ENCODE measurements at places on chromosomes 5 and 9.

DNA sequence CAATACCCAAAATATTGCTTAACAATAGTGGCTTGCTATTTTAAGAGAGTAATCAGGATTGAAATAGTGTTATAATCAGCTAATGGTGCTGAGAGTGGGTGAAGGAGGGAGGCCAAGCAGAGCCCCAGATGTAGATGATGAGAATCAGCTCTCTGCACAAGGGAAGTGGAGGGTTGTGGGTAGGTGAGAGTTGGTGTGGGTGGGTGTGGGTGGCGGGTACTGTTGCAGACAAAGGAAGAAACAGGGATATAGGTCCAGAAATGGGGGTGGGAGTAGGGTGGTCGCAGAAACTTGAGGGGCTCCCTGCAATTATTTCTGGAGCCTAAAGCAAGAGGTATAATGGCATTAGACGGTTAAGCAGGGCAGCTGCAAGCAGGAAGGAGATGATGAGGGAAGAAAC lies 7.4 kb upstream of the ADCY2 start:
- no peak for DNase-seq

DNA sequence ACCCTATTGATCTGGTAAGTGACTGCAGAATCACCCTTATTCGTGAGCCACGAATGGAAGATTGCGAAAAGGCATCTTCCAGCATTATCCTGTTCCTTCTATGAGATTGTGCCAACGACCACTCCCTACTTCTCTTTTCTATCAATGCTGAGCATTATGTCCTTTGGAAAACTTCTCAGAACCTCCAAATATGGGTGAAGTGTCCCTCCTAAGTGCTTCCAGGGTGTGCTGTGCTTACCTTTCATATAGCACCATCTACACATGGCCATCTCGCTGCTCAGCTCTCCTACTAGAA lies 14.7 kb upstream of the LCP2 start:
- no peak for DNase-seq

- no peak for DNase-seq
These were observed 87.7 kb downstream of the ACER2 start for GRCh38 chr9:19496321-19497050.

GRCh38 chr9:94809778-94810177 lies 83.3 kb downstream of the AOPEP start:
- no peak for DNase-seq

GRCh38 chr5:163585206-163585605 lies 79.8 kb downstream of the MAT2B start:
- DNase-seq: no peak

GRCh38 chr9:35606726-35607125 lies 1.7 kb downstream of the TESK1 start:
- no peak for DNase-seq

GRCh38 chr5:39816866-39817265 lies 392.1 kb upstream of the DAB2 start:
- no peak for DNase-seq

GRCh38 chr5:88736494-88736893 lies 146.5 kb downstream of the MEF2C start:
- no peak for DNase-seq

- no peak for DNase-seq
These were observed 19.6 kb upstream of the TOMM5 start for GRCh38 chr9:37611961-37612360.

DNA sequence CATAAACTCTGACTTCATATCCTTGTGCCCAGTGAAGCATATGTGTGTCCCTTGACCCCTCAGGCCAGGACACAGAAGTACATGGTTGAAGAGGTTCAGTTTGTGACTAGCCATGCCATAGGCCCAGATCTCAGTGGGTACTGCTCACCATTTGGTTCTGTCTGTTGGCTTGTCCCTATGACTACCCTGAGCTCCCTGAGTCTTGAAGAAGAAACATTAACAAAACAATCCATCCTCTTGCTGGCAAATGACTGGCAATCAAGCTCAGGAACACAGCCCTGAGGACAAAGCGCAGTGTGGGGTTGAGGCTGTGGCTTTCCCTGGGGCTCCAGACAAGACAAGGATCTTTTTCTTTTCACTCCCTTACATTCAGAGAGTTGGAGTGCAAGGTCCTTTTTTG lies 46.3 kb downstream of the TNFAIP8 start:
- no peak for DNase-seq

GRCh38 chr9:34744295-34745221 lies 34.6 kb upstream of the CCL21 start:
- DNase-seq: no peak

DNA sequence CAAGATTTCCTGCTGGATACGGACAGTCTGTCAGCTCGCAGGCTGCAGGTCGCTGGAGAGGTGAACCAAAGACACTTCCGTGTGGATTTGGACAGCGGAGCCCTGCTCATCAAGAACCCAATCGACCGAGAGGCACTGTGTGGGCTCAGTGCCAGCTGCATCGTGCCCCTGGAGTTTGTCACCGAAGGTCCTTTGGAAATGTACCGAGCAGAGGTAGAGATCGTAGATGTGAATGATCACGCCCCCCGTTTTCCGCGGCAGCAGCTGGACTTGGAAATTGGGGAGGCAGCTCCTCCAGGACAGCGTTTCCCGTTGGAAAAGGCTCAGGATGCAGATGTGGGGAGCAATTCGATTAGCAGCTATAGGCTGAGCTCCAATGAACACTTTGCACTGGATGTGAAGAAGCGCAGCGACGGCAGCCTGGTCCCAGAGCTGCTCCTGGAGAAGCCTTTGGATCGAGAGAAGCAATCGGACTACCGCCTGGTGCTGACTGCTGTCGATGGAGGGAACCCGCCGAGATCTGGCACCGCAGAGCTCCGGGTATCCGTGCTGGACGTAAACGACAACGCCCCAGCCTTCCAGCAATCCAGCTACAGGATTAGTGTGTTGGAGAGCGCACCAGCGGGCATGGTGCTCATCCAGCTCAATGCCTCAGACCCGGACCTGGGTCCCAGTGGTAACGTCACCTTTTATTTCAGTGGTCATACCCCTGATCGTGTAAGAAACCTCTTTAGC lies 658 bp downstream of the PCDHGC4 start:
- no peak for DNase-seq

- DNase-seq: peak; percentile 77
These were observed at the start of gene RXFP3 for GRCh38 chr5:33936381-33937016. Gene RXFP3 (plus strand): TSS chr5:33936386. CDS start chr5:33936741, 355 bp downstream.

GRCh38 chr9:106421772-106422171 lies 441.2 kb upstream of the ZNF462 start:
- DNase-seq: no peak

- DNase-seq: no peak
These were observed 219.4 kb downstream of the SPOCK1 start for GRCh38 chr5:137279521-137280231.

GRCh38 chr5:74575741-74576538 lies 64.6 kb downstream of the ENC1 start:
- no peak for DNase-seq

DNA sequence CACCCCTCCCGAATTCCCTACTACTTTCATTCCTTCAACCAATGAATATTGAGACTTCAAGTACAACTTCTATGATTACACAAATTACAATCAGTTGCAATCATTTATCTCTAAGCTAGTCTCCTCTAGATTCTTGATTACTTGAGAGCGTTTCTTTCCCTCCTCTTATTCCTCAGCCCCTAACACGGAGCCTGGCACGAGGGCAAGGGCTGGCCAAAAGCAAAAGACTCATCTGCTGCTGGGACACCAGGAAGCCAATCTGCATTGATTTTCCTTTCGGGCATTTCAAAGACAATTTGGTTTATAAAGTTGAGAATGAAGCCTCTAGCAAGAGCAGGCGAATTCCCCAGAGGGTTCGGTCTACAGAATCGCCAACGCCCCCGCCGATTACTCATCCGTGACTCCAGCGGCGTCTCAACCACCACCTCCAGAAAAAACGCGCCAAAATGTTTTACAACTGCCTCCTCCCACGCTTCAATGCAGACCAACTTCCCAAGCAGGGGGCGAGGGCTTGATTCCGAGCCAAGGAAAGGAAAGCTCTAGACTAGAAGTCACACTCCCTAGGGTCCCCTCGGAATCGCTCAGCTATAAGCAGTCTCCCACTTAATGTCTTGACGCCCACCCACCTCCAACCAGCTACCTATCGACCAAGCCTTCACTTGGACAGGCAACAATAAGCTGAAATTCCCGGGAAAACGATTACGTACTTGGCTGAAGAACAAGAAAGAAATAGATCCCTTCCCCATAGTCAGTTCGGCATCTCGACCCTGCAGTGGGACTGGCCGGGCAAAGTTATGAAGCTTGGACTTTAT lies 1.5 kb downstream of the PCSK1 start:
- DNase-seq: no peak

- DNase-seq: no peak
These were observed 19.3 kb upstream of the RXRA start for GRCh38 chr9:134306636-134307600.

- DNase-seq: no peak
These were observed 194.8 kb upstream of the IL12B start for GRCh38 chr5:159525117-159525516.

GRCh38 chr9:128233817-128234406 lies 30.7 kb downstream of the DNM1 start:
- no peak for DNase-seq

- no peak for DNase-seq
These were observed 92.4 kb downstream of the PRDM6 start for GRCh38 chr5:123181394-123181801.

DNA sequence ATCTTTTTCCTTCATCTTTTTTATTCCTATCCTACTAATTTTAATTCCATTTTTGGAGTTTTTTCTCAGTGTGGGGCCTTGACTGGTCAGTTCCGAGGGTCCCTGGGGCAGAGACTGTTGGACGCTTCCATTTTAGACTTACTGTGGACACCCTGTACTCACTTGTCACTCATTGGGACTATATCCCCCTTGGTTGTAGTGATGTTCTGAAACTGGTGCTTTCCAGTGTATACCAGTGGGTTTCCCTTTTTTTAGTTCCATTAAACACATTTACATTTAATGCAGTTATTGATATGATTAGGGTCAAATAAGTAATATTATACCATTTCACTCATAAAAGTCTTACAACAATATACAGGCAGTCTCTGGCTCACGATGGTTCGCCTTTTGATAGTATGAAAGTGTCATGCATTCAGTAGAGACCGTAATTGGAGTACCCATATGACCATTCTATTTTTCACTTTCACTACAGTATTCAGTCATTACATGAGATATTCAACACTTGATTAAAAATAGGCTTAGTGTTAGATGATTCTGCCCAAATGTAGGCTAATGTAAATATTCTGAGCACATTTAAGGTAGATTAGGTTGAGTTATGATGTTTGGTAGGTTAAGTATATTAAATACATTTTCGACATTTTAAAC lies 46.0 kb downstream of the CNOT6 start:
- no peak for DNase-seq

DNA sequence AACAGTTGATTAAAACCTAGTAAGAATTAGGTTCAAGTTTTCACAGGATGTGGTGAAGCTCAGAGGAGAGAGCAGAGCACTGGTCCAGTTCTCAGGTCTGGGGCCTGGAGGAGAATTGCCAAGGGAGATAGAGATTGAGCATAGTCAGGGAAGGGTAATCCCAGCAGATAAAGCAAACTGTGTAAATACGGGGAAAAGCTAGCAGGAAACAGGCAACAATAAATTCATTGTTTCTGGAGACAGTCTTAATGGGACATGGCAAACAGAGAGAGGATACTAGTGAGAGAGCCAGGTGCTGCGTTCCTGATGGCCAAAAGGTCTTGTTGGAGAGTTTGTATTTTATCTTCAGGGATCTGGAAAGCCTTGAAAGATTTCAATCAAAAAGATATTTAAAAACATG lies 333.0 kb downstream of the PDE4D start:
- no peak for DNase-seq

DNA sequence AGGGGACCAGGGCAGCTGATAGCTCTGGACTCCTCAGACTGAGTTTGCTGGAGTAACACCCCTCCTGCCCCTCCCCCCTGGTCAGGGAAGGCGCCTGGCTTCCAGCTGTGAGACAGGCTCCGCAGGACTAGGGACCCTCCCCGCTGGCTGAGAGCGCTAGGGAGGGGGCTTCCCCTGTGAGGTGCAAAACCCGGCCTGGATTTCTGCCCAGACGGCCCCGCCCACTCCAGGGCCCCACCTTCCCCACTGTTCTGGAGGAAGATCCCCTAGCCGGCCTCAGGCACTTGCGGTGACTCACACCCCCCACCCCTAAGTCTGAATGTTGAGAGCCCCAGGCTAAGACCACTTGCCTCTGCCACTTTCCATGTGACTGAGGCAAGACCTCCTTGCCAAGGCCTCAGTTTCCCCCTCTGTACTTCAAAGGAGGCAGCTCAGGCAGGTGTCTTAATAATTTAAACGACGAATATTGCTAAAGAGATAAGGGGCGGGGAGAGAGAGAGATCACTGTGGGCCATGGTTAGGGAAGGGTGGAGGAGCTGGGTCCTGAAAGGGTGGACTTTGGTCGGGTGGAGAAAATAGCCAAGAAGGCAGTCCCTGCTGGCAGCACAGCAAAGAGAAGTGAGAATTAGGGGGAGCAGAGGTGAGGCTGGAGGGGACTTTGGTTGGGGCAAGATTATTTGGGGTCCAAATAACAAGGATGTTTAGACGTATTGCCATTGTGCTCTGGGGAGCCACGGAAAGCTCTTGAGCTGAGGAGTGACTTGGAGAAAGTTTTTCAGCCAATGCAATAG lies 1.0 kb upstream of the DAB2IP start:
- peak; percentile 86 for DNase-seq

- no peak for DNase-seq
These were observed 10.5 kb downstream of the IL12B start for GRCh38 chr5:159319832-159320231.

DNA sequence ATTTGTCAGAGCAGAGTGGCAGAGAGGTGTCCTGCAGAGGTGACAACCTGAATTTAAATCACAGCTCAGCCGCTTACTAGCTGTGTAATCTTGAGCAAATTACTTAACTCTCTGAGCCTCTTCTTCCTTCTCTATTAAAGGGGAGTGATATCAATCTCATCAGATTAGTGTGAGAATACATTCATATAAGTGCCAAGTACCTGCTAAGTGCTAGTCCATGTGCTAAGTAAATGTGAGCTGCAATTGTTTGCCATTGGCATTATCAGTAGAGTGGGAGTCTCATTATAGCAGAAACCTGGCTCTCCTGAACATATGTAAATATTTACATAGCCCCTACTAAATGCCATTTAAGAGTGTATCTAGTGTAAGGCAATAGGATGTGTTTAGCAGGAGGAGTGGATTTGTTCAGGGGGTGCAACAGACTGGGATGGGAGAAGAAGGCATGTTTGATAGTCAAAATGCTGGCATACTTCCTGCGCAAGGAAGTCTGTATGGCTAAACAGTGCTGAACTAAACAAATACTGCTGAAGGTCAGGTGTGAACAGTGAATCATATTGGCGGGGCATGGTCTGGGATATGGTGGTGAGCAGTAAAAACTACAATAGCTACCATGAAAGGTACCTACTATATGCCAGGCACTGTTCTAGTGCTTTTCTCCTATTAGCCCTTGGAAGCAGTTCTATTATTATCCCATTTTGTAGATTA lies 74.5 kb downstream of the F2RL2 start:
- no peak for DNase-seq

- no peak for DNase-seq
These were observed 142.1 kb upstream of the ADAMTSL1 start for GRCh38 chr9:18331808-18332209.

- DNase-seq: no peak
These were observed 225.7 kb downstream of the DCP2 start for GRCh38 chr5:113202287-113202686.

All from retina (tissue), 1 donor.